Activated T-helper 2 cell treated with anti-CD3 and anti-CD28 coated beads, Interferon-gamma antibody, Interleukin-2, Interleukin-4, amounts not matched to agents 10 μg/mL and 5 μg/mL and 100 μg/mL, durations not matched to agents 14 hours and 24 hours and 36 hours (primary cell): ENCODE measurements at places on chromosomes 12 and 14. TPM values are rescaled to one million over a fixed set of nuclear protein-coding genes. Genes with fewer than 3 reads are reported as not detected.

Gene KLHL33
- total RNA-seq: 0.07 TPM in 1 of 2 replicates, not detected in the other

Gene HOXC10
- not detected in 2 replicates for total RNA-seq

Gene NOS1
- not detected in 2 replicates for total RNA-seq

DNA sequence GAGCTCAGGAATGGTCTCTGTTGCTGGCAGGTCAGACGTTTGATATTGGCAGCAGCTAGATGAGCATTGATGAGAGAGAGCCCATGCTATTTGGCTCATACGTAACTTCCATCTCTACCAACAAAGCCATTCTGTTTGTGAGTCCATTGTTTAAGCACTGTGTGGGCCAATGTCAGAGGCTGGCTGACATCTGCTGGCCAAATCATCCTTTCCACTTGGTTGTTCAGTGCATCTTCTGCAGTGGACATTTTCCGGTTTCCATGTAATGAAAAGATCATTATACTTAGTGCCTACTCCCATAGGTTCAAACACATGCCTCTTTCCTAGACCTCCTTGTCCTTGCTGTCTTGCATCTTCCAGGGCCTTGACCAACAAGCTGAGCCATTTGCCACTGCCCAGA lies 59.2 kb downstream of the IFT81 start:
- DNase-seq: no peak
- H3K4me1 ChIP-seq: no peaks in the 10 kb centered on the region
- no peaks in the 10 kb centered on the region for H3K27me3 ChIP-seq
- H3K36me3 ChIP-seq: peaks cover 4% of the 10 kb centered on the region

GRCh38 chr12:71469258-71469750 lies 29.7 kb downstream of the LGR5 start:
- H3K27ac ChIP-seq: no peak overlapping the region
- no peak for DNase-seq
- H3K27me3 ChIP-seq: peaks cover 1% of the 10 kb centered on the region
- H3K4me3 ChIP-seq: no peak overlapping the region
- no peaks in the 10 kb centered on the region for H3K4me1 ChIP-seq
- H3K36me3 ChIP-seq: no peaks in the 10 kb centered on the region

- H3K36me3 ChIP-seq: no peaks in the 10 kb centered on the region
- H3K4me3 ChIP-seq: no peak overlapping the region
- peaks cover 23% of the 10 kb centered on the region for H3K4me1 ChIP-seq
These were observed 47.4 kb downstream of the VWF start for GRCh38 chr12:6076776-6077691.

- H3K4me1 ChIP-seq: peaks cover 61% of the 10 kb centered on the region
- peaks cover 73% of the 10 kb centered on the region for H3K36me3 ChIP-seq
- H3K27ac ChIP-seq: peak overlapping the region; percentile 14
- no peak overlapping the region for H3K4me3 ChIP-seq
- DNase-seq: no peak
These were observed 4.3 kb downstream of the TINF2 start for GRCh38 chr14:24238123-24238522.

GRCh38 chr12:43008953-43009845 lies 419.7 kb upstream of the PRICKLE1 start:
- no peaks in the 10 kb centered on the region for H3K36me3 ChIP-seq
- no peak overlapping the region for H3K4me3 ChIP-seq
- no peaks in the 10 kb centered on the region for H3K4me1 ChIP-seq
- H3K27me3 ChIP-seq: no peaks in the 10 kb centered on the region

GRCh38 chr12:116955382-116956021 lies 44.8 kb downstream of the FBXW8 start:
- H3K27ac ChIP-seq: no peak overlapping the region
- no peak for DNase-seq
- peaks cover 3% of the 10 kb centered on the region for H3K36me3 ChIP-seq
- peaks cover 7% of the 10 kb centered on the region for H3K27me3 ChIP-seq

DNA sequence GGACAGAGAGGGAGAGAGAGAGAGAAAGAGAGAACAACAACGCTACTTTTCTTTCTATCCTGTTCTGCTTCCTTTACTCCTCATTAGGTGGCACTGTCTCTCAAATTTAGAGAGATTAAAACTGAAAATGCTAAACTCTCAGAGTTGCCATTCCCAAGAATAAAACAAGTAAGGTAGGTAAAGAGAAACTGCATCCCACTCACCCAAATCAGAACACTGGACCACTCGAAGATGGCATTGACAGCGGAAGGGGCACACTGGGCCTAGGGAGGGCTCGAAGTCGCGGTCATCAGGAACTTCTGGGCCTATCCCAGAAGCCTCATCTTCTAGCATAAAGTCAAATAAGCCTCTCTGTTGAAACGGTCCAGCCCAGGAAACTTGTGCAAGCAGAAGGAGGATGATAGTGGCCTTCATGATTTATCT lies 4.5 kb downstream of the DCN start:
- DNase-seq: no peak
- no peaks in the 10 kb centered on the region for H3K27me3 ChIP-seq
- H3K27ac ChIP-seq: no peak overlapping the region
- H3K4me1 ChIP-seq: no peaks in the 10 kb centered on the region
- H3K4me3 ChIP-seq: no peak overlapping the region
- H3K36me3 ChIP-seq: no peaks in the 10 kb centered on the region

- H3K4me3 ChIP-seq: no peak overlapping the region
- no peak overlapping the region for H3K27ac ChIP-seq
- no peaks in the 10 kb centered on the region for H3K36me3 ChIP-seq
- no peak for DNase-seq
These were observed 87.7 kb downstream of the MAP1LC3B2 start for GRCh38 chr12:116646901-116647300.

DNA sequence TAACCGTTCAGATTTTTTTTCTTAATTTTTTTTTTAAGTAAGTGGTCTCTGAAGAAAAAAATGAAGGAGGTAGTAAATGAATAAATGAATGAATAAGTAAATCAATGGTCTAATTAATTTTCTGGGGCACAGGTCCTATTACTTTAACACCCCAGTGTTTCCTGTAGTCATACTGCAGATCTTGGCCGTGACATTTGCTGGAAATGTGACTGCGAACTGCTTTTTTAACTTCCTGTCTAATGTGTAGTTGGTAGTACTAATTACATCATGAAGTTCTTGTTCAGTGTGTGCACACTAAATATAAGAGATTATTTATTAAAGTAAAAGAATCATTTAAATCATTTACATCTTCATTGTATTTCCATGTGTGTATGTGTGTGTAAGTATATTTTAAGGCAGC lies 45.4 kb downstream of the AEBP2 start:
- H3K27me3 ChIP-seq: no peaks in the 10 kb centered on the region
- H3K4me3 ChIP-seq: no peak overlapping the region
- H3K27ac ChIP-seq: peak overlapping the region; percentile 62
- H3K36me3 ChIP-seq: peaks cover 89% of the 10 kb centered on the region
- H3K4me1 ChIP-seq: peaks cover 52% of the 10 kb centered on the region

DNA sequence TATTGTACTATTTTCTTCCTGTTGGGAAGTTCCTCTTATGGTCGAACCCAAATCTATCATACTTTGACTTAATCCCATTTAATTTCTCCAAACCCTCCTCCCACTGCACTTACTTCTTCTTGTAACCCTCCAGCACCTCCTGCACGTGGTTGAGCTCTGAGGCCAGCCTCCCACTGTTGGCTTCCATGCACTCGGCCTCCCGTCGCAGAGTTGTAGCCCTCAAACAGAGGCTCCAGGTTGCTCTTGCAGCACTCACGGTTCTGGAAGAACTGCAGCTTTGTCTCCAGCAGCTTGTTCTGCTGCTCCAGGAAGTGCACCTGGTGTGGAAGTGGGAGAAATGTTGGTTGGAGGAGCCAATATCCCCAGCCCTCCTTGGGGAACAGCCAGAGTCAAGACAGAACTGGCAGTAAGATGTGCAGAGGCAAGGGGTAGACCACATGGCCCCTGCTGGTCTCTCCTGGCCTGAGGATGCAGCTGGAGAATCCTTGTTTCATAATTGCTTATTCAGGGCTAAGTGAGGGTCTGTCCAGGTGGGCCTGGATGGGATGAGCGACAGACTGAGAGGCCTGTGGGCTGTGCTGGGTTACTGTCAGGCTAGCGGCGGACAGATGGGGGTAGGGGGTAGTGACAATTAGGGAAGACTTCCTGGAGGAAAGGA lies 18.4 kb upstream of the KRT86 start:
- H3K4me1 ChIP-seq: peaks cover 21% of the 10 kb centered on the region
- no peak overlapping the region for H3K27ac ChIP-seq

DNA sequence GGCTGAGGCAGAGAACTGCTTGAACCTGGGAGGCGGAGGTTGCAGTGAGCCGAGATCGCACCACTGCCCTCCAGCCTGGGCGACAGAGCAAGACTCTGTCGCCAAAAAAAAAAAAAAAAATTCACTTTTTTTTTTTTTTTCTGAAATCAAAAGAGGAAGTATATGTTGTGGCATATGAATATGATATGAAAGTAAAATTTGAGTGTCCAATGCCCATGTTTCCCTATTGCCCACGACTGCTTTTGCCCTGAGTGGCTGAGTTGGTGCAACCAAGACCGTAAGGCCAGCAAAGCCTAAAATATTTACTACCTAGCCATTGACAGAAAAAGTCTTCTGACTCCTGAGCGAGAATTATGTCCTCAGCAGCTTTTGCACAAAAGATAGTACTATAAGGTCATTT lies 101.7 kb upstream of the PARP11 start:
- no peak for DNase-seq
- H3K27ac ChIP-seq: peak overlapping the region; percentile 22
- no peak overlapping the region for H3K4me3 ChIP-seq
- H3K36me3 ChIP-seq: no peaks in the 10 kb centered on the region
- H3K4me1 ChIP-seq: peaks cover 63% of the 10 kb centered on the region

DNA sequence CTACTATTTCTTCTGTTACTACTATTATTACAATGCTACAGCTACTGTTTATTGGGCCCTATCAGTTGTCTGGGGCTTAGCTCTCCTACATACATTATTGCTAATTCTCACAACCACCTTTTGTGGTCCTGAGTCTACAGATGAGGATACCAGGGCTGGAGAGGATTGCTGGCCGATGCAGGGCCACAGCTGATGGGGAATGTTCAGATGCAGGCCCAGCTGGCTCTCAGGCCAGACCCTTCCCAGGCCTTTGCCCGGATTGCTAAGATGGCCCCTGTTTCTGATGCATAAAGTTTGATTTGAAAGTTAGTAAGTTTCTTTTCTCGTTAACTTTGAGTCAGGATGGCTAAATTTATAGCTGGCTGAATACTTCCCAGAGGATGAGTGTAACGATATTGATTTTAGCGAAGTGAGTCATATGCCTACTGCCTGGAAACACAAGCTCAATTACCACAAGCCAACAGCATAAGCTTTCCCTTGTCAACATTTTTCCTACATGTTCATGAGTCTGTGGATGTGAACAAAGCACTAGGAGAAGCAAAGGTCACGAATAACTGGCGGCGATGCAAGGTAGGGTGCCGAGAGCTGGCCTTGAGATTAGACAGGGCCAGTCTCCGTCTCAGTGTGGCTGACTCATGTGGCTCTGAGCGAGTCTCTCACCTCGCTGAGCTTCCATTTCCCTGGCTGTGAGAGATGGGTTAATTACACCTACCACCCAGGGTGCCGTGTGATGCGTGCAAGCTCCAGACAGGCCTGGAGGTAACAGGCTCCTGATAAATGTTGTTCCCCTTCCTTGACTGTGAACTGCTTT lies 111.0 kb downstream of the BEGAIN start:
- no peak for DNase-seq
- no peak overlapping the region for H3K4me3 ChIP-seq
- no peak overlapping the region for H3K27ac ChIP-seq
- no peaks in the 10 kb centered on the region for H3K36me3 ChIP-seq

GRCh38 chr12:53765891-53766290 lies 14.1 kb upstream of the CISTR start:
- H3K4me1 ChIP-seq: peaks cover 1% of the 10 kb centered on the region
- H3K36me3 ChIP-seq: no peaks in the 10 kb centered on the region
- H3K27me3 ChIP-seq: peaks cover 59% of the 10 kb centered on the region
- H3K4me3 ChIP-seq: no peak overlapping the region
- H3K27ac ChIP-seq: no peak overlapping the region
- DNase-seq: no peak

DNA sequence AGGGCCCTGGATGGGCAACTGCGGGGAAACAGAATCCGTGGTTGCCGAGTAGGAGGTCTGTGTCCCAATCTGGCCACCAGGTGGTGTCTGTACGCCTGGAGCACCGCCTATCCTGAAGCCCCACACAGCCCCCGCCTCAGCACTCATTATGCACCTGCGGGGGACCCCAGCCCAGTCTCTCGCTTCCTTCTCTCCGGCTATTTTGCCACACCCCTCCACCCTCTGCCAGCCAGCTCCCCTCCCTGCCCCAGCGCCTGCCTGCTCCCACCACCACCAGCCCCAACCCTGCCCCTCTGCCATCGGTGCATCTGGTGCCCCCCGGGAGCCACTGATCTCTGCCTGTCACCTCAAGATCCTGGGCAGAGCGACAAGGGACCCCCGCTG lies 2.2 kb upstream of the NXPH4 start:
- no peaks in the 10 kb centered on the region for H3K36me3 ChIP-seq
- peaks cover 50% of the 10 kb centered on the region for H3K27me3 ChIP-seq
- DNase-seq: peak; percentile 59
- H3K4me1 ChIP-seq: peaks cover 30% of the 10 kb centered on the region
- H3K4me3 ChIP-seq: peak overlapping the region; percentile 6
- H3K27ac ChIP-seq: no peak overlapping the region

DNA sequence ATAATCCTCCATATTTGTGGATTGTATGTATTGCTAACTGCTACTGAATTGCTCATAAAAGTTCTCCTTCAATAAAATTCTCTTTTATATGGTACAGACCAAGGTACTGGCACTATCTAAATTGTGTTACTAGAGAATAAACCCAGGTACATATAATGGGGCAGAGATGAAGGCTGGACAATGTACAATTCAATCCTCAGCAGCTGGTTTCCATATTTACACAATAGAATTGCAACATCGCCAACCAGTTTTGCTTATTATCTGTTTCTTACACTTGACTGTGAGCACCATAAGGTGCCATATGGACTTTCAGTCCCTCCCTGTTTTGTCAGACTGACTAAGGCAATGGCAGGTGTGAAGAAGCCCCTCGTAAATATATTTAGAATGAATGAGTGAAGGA lies 18.1 kb downstream of the KITLG start:
- no peaks in the 10 kb centered on the region for H3K27me3 ChIP-seq
- H3K27ac ChIP-seq: no peak overlapping the region
- DNase-seq: no peak
- H3K4me1 ChIP-seq: no peaks in the 10 kb centered on the region
- H3K4me3 ChIP-seq: no peak overlapping the region
- no peaks in the 10 kb centered on the region for H3K36me3 ChIP-seq

DNA sequence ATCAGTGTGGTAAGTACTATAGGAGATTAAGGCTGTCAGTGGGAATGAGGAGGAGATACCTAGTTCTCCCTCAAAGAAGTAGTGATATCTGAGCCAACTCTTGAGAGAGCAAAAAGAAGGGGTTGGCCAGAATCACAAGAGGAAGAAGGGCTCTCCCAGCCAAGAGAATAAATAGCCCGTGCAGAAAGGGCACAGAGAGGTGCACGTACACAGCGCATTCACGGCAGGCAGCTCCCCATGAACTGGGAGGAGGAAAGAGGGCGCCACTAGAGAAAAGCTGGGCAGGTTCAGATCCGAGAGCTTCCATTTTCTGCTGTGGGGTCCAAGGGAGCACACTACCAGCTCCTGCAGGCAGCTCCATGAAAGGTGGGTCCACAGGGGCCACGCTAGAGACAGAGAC lies 59.9 kb downstream of the PPP2R5E start:
- H3K27ac ChIP-seq: no peak overlapping the region
- peaks cover 4% of the 10 kb centered on the region for H3K36me3 ChIP-seq
- no peaks in the 10 kb centered on the region for H3K27me3 ChIP-seq

- no peak for DNase-seq
- no peaks in the 10 kb centered on the region for H3K36me3 ChIP-seq
- peaks cover 12% of the 10 kb centered on the region for H3K27me3 ChIP-seq
- peaks cover 9% of the 10 kb centered on the region for H3K4me1 ChIP-seq
- H3K4me3 ChIP-seq: no peak overlapping the region
These were observed 30.0 kb upstream of the GRIP1 start for GRCh38 chr12:66708704-66709456.
